ENCODE measurements at places on chromosomes 12 and 14. TPM values are rescaled to one million over a fixed set of nuclear protein-coding genes. Genes with fewer than 3 reads are reported as not detected.

DNA sequence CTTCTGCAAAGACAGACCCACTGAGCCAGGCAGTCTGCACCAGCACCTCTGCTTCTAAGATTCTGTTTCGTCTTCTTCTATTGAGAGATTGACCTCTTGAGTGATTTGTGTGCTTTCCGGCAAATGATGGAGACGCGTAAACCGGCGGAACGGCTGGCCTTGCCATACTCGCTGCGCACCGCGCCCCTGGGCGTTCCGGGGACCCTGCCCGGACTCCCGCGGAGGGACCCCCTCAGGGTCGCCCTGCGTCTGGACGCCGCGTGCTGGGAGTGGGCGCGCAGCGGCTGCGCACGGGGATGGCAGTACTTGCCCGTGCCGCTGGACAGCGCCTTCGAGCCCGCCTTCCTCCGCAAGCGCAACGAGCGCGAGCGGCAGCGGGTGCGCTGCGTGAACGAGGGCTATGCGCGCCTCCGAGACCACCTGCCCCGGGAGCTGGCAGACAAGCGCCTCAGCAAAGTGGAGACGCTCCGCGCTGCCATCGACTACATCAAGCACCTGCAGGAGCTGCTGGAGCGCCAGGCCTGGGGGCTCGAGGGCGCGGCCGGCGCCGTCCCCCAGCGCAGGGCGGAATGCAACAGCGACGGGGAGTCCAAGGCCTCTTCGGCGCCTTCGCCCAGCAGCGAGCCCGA, 703 bp downstream of the ASCL4 start:
- peak; percentile 54 for DNase-seq
- no peak overlapping the region for H3K27ac ChIP-seq
- peak overlapping the region; percentile 55 for H3K4me3 ChIP-seq
- no peaks in the 10 kb centered on the region for H3K4me1 ChIP-seq
- H3K27me3 ChIP-seq = no peaks in the 10 kb centered on the region

DNA sequence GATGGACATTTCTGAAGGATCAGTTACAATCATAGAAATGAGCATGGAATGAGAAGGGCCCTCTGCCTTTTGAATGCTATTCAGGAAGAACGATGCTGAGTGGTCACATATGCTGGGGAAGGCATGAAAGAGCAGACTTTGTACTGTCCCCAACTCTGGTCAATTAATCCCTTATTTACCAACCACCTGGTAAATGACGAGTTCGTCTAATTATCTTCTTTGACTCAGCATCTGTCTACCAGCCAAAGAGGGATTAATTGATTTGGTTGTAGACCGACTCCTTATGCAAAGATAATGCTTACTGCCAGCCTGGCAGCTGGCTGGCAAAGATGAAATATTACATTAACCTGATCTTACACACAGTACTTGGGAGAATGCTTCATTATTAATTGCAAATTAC, 152.2 kb downstream of the CHST11 start:
- no peaks in the 10 kb centered on the region for H3K36me3 ChIP-seq
- no peak overlapping the region for H3K4me3 ChIP-seq
- no peaks in the 10 kb centered on the region for H3K27me3 ChIP-seq

MARK3 gene
- 93.9 TPM for polyA plus RNA-seq

- H3K36me3 ChIP-seq = no peaks in the 10 kb centered on the region
- no peak for DNase-seq
- H3K27me3 ChIP-seq = no peaks in the 10 kb centered on the region
- H3K4me1 ChIP-seq = no peaks in the 10 kb centered on the region
- H3K27ac ChIP-seq = no peak overlapping the region
- no peak overlapping the region for H3K4me3 ChIP-seq
Measured at GRCh38 chr14:96243785-96244184, 12.2 kb upstream of the BDKRB1 start.

- no peaks in the 10 kb centered on the region for H3K4me1 ChIP-seq
- no peak overlapping the region for H3K27ac ChIP-seq
- H3K36me3 ChIP-seq = no peaks in the 10 kb centered on the region
- H3K27me3 ChIP-seq = no peaks in the 10 kb centered on the region
- H3K4me3 ChIP-seq = no peak overlapping the region
Measured at GRCh38 chr12:48690990-48691389, 9.0 kb upstream of the KANSL2 start.

- peaks cover under 1% of the 10 kb centered on the region for H3K4me1 ChIP-seq
- H3K27ac ChIP-seq = no peak overlapping the region
- no peak for DNase-seq
- no peak overlapping the region for H3K4me3 ChIP-seq
Measured at GRCh38 chr12:110972866-110973265, 52.5 kb upstream of the MYL2 start.

DNA sequence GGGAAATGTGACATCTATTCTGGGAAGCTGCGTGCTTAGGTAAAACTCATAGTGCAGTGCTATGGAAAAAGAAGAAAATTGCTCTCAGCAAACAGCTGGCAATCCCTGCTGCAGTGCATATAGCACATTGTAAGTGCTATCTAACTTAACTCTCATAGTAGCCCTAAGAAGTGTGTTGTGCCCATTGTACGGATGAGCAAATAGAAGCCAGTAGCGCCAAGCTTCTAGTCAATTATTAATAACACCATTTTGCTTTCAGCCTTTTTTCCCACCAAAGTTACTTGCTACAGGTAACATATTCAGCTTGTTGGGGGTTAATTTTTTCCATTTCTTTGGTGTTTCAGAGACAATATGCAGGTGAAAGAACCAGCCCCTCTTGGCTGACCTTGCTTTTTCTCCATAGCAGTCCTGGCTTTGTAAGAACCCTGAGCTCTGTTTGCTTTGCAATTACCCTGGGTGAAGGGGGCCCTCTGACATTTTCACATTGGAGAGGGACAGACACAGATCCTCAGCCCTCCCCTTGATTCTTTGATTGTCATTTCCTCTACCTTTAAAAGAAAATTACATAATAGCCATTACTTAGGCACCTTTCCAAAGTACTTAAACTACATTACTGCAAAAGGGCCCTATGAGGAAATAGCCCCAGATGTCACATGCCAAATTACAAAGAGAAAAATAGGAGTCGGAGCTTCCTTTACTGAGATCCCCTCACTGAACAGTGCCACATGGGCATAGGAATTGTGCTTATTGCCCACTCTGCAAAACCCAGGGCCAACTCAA, 576.2 kb upstream of the TBX3 start:
- H3K4me1 ChIP-seq = no peaks in the 10 kb centered on the region
- no peak overlapping the region for H3K4me3 ChIP-seq
- DNase-seq = no peak
- no peak overlapping the region for H3K27ac ChIP-seq
- H3K36me3 ChIP-seq = no peaks in the 10 kb centered on the region

- H3K4me3 ChIP-seq = no peak overlapping the region
- no peaks in the 10 kb centered on the region for H3K27me3 ChIP-seq
- H3K4me1 ChIP-seq = no peaks in the 10 kb centered on the region
- no peak overlapping the region for H3K27ac ChIP-seq
- DNase-seq = no peak
Measured at GRCh38 chr12:30999723-31000122, 73.2 kb downstream of the TSPAN11 start.

PRH2 gene
- polyA plus RNA-seq = 6.5 TPM

- peak; percentile 83 for DNase-seq
- H3K27ac ChIP-seq = no peak overlapping the region
- no peaks in the 10 kb centered on the region for H3K4me1 ChIP-seq
- no peaks in the 10 kb centered on the region for H3K36me3 ChIP-seq
Measured at GRCh38 chr14:106691601-106692291, 1165.4 kb downstream of the TMEM121 start.

GRCh38 chr12:28539691-28540323, 349.6 kb downstream of the CCDC91 start:
- no peaks in the 10 kb centered on the region for H3K36me3 ChIP-seq
- no peak overlapping the region for H3K27ac ChIP-seq
- H3K4me3 ChIP-seq = no peak overlapping the region
- DNase-seq = no peak

DNA sequence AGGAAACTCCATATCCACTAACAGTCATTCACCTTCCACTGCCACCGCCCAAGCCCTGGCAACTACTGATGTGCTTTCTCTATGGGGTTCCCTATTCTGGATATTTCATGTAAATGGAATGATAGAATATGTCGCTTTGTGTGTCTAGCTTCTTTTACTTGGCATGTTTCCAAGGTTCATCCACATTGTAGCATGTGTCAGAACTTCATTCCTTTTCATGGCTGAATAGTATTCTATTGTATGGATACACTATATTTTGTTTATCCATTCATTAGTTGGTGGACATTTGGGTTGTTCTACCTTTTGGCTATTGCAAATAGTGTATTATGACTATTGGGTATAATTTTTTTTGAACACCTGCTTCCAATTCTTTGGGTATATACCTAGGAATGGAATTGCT, 8.6 kb downstream of the POU6F1 start:
- H3K27me3 ChIP-seq = no peaks in the 10 kb centered on the region
- H3K36me3 ChIP-seq = no peaks in the 10 kb centered on the region
- no peak overlapping the region for H3K4me3 ChIP-seq
- no peaks in the 10 kb centered on the region for H3K4me1 ChIP-seq

TOMM20L gene
- 22.7 TPM for polyA plus RNA-seq

DNA sequence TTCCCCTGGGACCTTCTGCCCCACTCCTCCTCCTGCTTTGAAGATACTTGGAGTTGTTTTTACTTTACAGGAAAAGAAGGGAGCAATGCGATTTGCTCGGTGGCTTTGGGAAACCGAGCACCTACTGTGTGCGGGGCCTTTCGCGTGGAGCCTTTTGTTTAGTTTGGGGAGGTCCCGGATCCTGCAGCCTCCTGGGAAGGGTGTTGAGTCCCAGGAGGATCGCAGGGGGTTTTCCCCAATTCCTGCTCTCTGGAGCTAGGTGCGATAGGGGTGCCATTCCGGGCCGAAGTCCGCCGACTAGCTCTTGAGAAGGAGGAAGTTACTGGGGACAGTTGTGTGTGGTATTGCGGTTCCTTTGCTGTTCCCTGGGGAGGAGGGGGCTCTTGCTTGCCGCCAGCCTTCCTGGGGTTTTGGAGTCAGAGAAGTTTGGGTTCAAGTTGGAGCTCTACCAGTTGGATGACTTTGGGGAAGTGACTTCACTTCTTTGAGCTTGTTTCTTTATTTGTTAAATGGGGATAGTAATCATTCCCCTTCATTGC, 1.1 kb downstream of the BRI3BP start:
- no peaks in the 10 kb centered on the region for H3K27me3 ChIP-seq
- no peaks in the 10 kb centered on the region for H3K36me3 ChIP-seq
- H3K4me3 ChIP-seq = peak overlapping the region; percentile 56
- DNase-seq = no peak

OR6C2 gene
- not detected for polyA plus RNA-seq

GDF3 gene
- not detected for polyA plus RNA-seq

GRCh38 chr12:132460571-132460970, 29.4 kb upstream of the FBRSL1 start:
- H3K4me3 ChIP-seq = no peak overlapping the region
- no peaks in the 10 kb centered on the region for H3K4me1 ChIP-seq
- no peak overlapping the region for H3K27ac ChIP-seq
- no peak for DNase-seq
- no peaks in the 10 kb centered on the region for H3K27me3 ChIP-seq

DNA sequence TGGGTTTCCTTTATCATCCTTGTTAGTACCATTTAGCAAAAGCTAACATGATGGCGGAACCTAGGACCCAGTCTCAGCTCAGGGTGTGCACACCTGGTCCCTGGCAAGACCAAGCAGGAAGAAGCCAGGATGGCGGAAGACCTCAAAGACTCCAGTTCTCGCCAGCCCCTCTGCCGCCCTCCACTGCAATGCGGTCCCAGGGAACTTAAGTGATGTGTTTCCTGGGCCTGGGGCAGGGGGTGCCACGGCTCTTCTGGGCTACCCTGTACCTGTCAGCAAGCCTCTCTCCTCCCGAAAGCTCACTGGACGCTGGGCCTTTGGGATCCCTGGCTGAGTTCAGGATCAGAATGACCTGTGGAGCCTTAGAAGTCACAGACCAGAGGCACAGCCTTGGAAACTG, 71.3 kb downstream of the FBXL14 start:
- no peaks in the 10 kb centered on the region for H3K36me3 ChIP-seq
- no peak for DNase-seq
- H3K27ac ChIP-seq = no peak overlapping the region
- H3K27me3 ChIP-seq = no peaks in the 10 kb centered on the region

GRCh38 chr12:66984962-66985361, 284.2 kb upstream of the CAND1 start:
- no peak overlapping the region for H3K27ac ChIP-seq
- DNase-seq = no peak
- H3K36me3 ChIP-seq = no peaks in the 10 kb centered on the region
- H3K4me3 ChIP-seq = no peak overlapping the region
- no peaks in the 10 kb centered on the region for H3K27me3 ChIP-seq

GRCh38 chr14:25848601-25849000, 749.2 kb downstream of the NOVA1 start:
- H3K4me3 ChIP-seq = no peak overlapping the region
- no peaks in the 10 kb centered on the region for H3K4me1 ChIP-seq
- H3K27ac ChIP-seq = no peak overlapping the region
- H3K27me3 ChIP-seq = no peaks in the 10 kb centered on the region
- no peak for DNase-seq
- H3K36me3 ChIP-seq = no peaks in the 10 kb centered on the region

POU6F1 gene
- polyA plus RNA-seq = 4.4 TPM

LPAR5 gene
- 3.1 TPM for polyA plus RNA-seq

KLHL33 gene
- polyA plus RNA-seq = 0.67 TPM

DNA sequence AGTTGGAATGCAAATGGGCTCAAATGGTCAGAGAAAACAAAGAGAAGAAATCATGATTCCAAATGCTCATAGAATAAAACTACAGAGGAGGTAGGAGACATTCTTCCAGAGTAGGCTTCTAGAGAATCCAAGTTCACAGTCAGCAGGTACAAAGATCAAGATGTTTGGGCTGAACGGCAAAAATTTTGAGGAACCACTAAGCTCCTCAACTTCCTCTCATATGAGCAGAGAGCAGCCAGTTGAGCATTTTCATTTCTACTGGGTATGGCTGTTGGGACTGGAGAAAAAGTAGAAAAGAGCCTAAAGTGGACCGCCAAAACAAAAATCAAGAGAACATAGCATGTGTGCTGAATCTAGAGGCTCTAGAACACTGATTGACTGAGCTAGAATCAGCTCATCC, 73.8 kb upstream of the ARID2 start:
- no peak overlapping the region for H3K27ac ChIP-seq
- no peaks in the 10 kb centered on the region for H3K4me1 ChIP-seq
- H3K36me3 ChIP-seq = no peaks in the 10 kb centered on the region
- DNase-seq = no peak
- H3K27me3 ChIP-seq = no peaks in the 10 kb centered on the region

GPR137C gene
- 2.9 TPM for polyA plus RNA-seq

PSMC6 gene
- polyA plus RNA-seq = 45.0 TPM

DNA sequence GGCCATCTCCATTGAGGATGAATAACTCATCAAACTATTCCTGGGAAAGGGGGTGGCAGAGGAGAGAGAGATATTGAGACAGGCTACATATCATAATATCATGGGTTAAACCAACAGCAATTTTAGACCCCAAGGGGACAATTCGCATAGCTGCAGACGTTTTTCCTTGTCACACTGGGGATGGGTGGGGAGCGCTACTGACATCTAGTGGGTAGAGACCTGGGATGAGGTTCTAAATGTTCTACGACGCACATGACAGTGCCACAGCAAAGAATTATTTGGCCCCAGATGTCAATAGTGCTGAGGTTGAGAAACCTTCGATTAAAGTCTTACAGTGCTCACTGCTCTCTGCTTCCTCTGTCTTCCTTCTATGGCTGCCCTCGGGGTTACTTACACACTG, 425.6 kb downstream of the NRXN3 start:
- H3K27ac ChIP-seq = no peak overlapping the region
- H3K27me3 ChIP-seq = no peaks in the 10 kb centered on the region
- H3K4me1 ChIP-seq = no peaks in the 10 kb centered on the region

SLC5A8 gene
- polyA plus RNA-seq = 0.40 TPM

PAPLN gene
- 12.4 TPM for polyA plus RNA-seq

CD163 gene
- 36.1 TPM for polyA plus RNA-seq

- no peaks in the 10 kb centered on the region for H3K36me3 ChIP-seq
- no peak overlapping the region for H3K4me3 ChIP-seq
- DNase-seq = no peak
Measured at GRCh38 chr12:117733549-117733805, 235.3 kb downstream of the KSR2 start.

GLT1D1 gene
- 42.3 TPM for polyA plus RNA-seq

PDZRN4 gene
- 7.7 TPM for polyA plus RNA-seq

BBS10 gene
- polyA plus RNA-seq = 9.2 TPM
